ENCODE measurements at places on chromosomes 4 and X.
A peak's percentile ranks its signal among the peaks of the same experiment; 100 is the strongest.

DNA sequence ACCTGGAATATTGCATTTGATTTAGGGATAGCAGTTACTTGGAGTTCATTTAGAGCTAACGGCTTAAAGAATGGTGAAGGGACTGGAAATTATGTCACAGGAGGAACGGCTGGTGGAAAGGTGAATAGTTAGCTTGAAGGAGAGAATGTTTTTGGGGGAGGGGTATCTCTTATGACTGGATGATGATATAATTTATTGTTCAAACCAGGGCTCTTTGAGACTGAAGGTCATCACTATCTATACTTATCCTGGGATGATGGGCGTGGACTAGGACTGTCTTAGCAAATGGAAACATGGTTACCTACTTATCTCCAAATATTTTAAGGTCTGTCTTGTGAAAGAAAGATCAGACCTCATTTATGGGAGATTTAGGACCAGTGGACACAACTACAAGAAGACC lies 30.1 kb downstream of the WWC2 start:
- no peak for DNase-seq

GRCh38 chr4:78551420-78552351 lies at the start of gene ANXA3:
Gene ANXA3, plus strand, starts transcription at chr4:78551770. Its CDS starts 2,704 bp downstream, at chr4:78554474.
- DNase-seq: peak; percentile 4

DNA sequence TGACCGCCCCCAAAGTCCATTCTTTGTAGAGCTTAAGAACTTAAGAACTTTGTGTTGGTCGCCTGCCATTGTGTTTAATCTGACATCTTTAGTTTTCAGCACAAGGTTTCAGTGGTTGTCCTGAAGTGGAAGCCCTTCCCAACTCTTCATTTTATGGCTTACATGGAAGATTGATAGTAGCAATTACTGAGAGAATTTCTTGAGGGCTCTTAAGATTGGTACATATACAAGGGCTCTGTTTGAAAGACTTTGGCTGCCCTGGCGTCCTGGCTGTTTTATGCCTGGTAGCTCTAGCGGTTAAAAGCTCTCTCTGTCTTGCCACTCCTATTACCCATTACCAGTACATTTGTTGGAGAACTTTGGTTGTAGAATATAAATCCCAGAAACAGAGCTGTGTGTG lies 75.0 kb downstream of the KDM6A start:
- DNase-seq: no peak

DNA sequence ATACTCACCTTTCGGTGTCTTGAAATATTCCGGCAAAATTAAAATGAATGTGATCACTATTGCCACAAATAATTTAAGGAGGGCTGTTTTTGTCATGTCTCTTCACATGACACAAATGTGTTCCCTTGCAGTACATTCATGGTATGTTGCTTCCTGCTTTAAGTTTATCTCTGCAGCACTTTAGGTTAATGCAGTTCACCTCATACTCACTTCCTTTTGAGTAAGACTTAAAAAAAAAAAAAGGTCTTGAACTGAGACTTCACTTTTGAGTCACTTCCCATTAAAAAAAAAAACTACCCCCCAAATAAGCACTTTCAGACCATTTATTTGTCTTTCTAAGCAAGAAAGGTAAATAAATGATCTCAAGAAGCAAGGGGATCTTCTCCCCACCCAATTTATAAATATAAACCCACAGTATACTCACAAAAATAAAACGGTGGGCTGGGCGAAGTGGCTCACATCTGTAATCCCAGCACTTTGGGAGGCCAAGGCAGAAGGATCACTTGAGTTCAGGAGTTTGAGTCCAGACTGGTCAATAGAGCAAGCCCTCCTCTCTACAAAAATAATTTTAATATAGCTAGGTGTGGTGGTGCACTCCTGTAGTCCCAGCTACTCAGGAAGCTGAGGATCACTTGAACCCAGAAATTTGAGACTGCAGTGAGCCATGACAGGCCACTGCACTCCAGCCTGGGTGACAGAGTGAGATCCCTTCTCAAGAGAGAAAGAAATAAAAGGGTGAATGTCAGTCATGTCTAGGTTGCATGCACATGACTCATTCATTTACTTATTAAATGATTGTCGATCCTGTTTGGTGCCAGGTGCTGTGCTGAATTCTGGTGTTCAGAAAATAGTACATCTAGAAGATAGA lies at the start of gene TMEM156:
TMEM156 (minus strand) TSS at position 192 of the 868 bp plus-strand sequence; CDS start at position 96, 96 bp downstream.
- peak; percentile 50 for DNase-seq

- no peak for DNase-seq
These were observed 89.8 kb downstream of the EMCN start for GRCh38 chr4:100428051-100428450.

DNA sequence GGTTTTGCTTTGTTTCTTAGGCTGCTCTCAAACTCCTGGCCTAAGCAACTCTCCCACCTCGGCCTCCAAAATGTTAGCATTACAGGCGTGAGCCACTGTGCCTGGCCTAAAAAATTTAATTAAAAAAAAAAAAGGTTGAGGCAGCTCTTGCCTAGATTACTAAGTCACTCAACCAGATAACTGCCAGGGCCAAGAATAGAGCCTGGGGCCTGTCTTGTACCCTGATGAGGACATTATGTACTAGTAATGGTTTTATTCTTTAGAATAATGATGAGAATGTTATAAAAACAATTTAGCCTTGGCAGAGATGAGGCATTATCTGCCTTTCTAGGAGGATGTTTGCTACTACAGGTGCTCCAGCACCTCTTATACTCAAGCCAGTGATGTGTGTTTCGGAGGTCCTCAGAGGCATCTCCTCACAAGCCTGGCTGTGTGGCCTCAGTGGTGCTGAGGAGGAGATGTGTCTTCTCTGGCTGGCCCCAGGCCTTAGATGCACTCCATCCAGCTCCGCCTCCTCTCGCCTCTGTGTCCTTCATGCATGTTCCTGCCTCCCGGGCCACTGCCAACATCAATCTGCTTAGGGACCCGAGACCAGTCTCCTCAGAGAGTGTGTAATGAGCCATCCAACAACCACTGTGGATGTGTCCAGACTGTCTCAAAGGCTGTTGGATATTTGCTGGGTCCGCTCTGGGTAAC lies 337.7 kb upstream of the GATB start:
- no peak for DNase-seq

Data from activated CD4-positive, alpha-beta T cell treated with anti-CD3 and anti-CD28 coated beads, Interleukin-2, amount 50 U/mL, for 48 hours (primary cell).